ENCODE measurements at places on chromosomes 2 and 18.

GRCh38 chr2:59395119-59395518 lies 1154.0 kb upstream of the FANCL start:
- DNase-seq, result no peak

DNA sequence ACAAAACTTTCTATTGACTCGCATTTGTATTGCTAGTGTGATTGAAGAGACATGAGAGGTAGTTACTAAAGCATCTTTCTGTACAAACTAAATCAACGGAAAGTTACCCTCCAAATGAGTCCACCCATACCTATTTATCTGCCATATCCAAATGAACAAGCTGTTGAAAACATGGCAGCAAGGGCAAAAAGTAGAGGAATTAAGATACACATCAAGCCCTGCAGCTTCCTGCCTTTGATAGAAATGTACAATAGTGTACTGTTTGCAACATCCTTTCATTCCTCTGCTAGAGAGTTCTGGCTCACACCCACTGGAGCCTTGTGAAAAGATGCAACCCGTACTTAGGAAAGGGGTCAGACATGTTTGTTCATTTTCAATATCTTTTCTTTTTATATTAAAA lies 122.5 kb downstream of the ERBB4 start:
- no peak for DNase-seq

GRCh38 chr18:21331065-21331464 lies 89.0 kb downstream of the GREB1L start:
- no peak for DNase-seq

DNA sequence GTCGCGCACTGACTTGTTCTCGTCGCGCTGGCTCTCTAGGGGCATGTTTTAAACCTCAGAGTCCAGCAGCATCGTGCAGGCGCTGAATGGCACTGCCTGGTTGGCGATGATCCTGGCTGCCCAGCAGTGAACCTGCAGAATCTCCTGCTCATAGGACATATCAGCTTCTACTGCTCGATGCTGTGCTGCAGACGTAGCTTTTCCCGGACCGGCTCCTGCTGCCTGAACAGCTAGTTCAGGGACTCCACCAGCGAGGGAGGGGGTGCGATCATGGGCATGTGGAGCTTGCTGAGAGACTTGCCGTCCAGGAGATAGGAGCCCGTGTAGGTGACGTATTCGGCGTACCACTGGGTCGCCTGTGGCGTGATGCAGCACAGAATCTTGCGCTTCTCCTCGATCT lies 890.0 kb upstream of the LRRTM1 start:
- no peak for DNase-seq

DNA sequence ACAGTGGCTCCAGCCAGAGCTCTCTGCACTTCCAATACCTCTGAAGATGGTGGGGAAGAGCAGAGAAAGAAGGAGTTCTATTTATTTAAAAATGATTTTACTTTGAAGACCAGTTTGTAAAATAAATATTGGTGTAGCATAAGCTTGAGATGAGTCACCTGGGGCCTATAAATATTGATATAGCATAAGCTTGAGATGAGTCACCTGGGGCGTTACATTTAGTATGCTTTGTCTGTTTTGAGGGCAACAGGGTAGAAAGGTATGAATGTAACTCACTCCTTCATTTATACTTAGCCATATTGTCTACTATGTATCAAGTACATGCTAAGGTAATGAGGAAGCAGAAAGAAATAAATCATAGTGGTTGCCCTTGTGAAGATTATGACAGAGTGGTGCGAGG lies 7.7 kb upstream of the SULT1C4 start:
- DNase-seq, result no peak

GRCh38 chr2:10345813-10346212 lies 43.1 kb downstream of the HPCAL1 start:
- DNase-seq, result no peak

DNA sequence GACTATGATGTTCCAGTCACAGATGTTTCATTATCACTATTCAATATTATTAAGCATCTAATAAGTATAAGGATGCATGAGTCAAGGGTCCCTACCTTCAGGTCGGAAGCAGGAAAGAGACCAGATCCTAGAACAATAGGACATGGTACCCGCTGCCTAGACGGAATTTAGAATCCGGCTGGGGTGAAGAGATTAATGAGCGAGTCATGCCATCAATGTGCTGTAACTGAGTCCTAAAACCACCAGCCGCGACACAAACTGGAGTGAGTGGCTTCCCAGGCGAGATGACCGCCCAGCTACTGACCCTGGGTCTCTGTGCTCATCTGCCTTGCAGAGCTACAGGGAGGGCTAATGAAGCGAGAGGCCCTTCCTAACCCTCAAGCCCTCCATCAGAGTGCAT lies 73.6 kb downstream of the DNMT3A start:
- DNase-seq, result no peak

GRCh38 chr2:188326290-188326668 lies 34.6 kb downstream of the GULP1 start:
- no peak for DNase-seq

GRCh38 chr2:78439122-78439521 lies 586.4 kb upstream of the REG3G start:
- no peak for DNase-seq

DNA sequence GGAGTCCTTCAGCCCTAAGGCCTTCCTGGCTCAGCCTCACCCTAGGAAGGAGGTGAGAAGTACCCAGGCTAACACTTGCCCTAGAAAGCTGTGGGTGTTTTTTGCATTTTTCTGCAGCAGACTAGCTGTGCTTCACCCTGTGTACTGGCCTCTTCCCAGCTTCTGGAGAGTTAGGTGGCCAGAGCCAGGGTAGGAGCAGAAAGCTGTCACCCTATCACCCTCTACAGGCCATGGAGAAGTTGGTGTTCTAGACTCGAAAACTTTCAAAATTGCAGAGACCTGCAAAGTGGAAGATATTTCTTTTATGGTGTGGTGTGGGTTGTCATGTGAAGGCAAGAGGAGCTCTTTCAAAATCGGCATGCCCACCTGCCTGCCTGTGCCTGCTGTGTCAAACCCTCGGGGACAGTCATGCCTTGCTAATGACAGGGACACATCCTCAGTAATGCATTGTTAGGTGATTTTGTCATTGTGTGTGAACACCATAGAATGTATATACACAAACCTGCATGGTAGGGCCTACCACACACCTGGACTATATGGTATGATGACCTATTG lies 29.8 kb downstream of the EHD3 start:
- no peak for DNase-seq

DNA sequence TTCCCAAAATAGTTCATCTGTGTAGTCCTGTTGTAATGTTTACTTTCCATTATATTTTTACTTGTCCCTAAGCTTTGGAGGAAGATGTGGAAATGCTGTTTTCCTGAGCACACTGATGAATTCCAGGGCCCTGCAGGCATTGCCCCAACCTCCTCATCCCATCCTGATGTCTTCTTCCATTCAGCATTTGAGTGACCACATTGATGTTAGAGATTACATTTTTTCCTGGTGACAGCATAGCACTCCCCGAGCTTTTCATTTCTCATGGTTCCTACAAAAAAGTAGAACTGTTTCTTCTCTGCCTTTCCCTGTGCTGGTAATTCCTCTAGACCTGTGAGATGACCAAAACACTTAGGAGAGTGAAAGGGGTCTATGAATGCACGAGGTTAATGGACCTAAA lies 4.8 kb downstream of the IL36A start:
- DNase-seq, result no peak

GRCh38 chr2:84879584-84880394 lies 1.1 kb downstream of the TRABD2A start:
- no peak for DNase-seq

DNA sequence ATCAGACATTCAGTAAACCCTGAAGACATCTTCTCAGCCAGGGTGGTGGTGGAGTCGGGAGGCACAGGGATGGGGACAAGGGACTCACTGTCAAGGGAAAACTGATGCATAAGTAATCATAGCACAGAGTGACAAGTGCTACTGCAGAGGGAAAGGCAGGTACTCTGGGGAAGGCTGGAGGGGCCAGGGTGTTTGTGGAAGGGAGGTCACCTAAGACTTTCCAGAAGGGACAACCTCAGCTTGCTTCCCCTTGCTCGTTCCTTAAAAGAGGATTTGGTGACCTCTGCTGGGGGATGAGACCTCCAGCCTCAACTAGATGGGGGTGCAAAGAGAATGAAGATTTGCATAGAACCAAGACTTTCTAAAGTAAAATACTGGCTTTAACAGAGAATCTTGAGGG lies 99.5 kb downstream of the SLC4A3 start:
- no peak for DNase-seq

- DNase-seq, result no peak
Measured at GRCh38 chr2:10658041-10658913, 31.5 kb downstream of the NOL10 start.

GRCh38 chr2:213229814-213230213 lies 54.5 kb upstream of the SPAG16 start:
- no peak for DNase-seq

- DNase-seq, result no peak
Measured at GRCh38 chr2:47404356-47404755, 1.4 kb downstream of the MSH2 start.

DNA sequence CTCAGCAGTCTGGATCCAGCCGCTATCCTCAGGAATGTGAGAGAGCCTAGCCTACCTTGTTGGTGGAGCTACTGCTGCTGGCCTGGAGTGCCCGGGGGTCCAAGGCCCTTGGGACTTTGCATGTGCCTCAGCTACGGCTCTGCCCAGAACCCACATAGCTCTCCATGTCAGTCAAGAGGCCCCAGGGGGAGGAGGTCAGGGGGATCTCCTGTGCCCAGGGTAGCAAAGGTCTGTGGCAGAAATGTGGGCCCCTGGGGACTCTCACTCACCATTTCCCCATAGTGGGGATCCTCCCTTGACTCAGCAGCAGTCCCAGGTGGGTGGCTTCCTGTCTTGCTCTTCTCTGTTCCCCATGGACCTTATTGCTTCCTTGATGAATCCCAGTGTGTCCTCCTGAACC lies 342.7 kb upstream of the CHAC2 start:
- no peak for DNase-seq

GRCh38 chr2:134737671-134738070 lies 18.9 kb upstream of the TMEM163 start:
- no peak for DNase-seq

GRCh38 chr2:165115258-165115657 lies 88.6 kb downstream of the SCN3A start:
- DNase-seq, result no peak

- DNase-seq, result no peak
Measured at GRCh38 chr2:193693758-193694157, 1499.0 kb upstream of the TMEFF2 start.

DNA sequence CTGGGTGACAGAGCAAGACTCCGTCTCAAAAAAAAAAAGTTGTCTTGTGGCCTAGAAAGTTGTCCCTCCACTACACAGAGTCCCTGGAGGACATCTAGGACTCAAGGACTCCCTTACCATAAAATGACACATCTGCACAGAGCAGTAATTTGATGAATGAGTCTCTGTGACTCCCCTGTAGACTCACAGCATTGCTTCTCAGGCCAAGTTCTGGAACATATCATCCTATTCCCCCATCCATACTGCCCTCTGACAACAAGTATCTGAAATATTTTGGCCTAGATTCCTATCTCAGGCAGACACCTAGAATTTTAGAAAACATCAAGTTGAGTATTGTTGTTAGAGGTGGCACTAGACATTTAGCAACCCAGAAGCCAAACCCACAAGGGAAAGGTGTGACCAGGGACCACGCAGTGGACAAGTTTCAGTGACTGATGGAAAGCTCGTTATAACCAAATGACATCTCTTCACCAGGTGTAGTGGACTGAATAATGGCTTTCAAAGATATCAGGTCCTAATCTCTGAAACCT lies 97.9 kb upstream of the ATP8B1 start:
- DNase-seq, result no peak

DNA sequence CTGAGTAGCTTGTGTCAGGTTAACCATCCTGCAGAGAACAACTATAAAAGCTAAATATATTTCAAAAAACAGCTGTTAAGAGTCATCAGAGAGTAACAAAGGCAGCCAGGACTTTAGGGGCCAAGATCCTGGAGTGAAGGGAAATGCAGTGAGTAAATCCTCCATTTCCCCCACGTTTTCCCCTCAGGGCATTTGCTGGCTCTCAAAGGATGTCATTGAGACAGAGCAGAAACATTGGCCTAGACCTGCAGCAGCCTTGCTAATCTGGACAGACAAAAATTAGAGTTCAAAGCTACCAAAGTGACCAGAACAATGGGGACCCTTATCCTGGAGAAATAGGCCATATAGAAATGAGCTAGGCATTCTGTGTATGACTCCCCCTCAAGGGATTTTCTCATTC lies 21.1 kb upstream of the KLHL29 start:
- no peak for DNase-seq

DNA sequence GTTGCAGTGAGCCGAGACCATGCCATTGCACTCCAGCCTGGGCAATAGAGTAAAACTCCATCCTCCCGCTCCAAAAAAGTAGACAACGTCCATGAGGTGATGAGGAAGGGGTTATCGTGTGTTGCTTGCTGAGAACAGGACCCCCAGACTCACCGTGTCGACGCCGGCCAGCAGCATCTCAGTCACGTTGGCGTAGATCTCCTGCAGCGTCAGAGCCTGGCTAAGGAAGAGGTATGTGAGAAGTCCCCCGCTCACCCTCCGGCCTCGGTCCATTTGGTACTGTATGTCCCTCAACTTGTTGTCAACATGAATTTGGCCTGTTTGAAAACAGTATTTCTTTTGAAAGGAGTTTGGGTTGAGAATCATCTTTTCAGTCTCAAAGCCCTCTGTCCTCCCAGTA lies 20.9 kb downstream of the CYP27C1 start:
- DNase-seq, result no peak

- DNase-seq, result no peak
Measured at GRCh38 chr2:200138391-200139124, 167.9 kb upstream of the SPATS2L start.

DNA sequence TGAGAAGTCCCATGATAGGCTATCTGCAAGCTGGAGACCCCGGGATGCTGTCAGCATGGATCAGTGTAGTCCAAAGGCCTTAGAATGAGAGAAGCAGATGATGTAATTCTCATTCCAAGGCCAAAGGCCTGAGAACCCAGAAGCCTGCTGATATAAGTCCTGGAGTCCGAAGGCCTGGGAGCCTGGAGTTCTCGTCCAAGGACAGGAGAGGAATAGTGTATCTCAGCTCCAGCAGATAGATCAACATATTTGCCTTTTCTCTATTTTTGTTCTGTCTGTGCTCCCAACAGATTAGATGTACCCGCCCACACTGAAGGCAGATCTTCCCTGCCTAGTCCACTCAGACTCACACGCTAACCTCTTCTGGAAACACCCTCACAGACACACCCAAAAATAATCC lies 454.9 kb upstream of the CHAC2 start:
- no peak for DNase-seq

DNA sequence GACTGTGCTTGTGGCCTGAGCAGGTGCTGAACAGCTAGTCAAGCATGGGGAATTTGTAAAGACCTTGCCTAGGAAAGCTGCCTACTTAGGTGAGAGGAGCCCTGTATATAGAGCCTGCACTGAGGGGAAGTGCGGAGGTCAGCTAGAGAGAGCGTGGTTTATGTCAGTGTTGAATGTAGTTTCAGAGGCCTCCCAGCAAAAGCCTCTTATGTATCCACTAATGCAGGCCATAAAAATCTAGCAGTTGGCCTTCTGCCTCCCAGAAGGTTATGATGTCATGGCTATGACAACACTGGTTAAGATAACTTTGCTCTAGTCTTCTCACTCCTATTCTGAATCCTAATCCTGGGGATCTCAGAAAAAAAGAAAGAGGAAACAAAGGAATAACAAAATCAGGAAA lies 88.9 kb downstream of the ASXL3 start:
- no peak for DNase-seq

All from activated CD8-positive, alpha-beta memory T cell treated with anti-CD3 and anti-CD28 coated beads for 48 hours (primary cell).